ENCODE measurements at places on chromosomes 12 and 14.

GRCh38 chr14:100590726-100591452, 3.7 kb upstream of the BEGAIN start:
- no peak for DNase-seq

GRCh38 chr14:61101803-61102548, 120.9 kb downstream of the SLC38A6 start:
- DNase-seq: no peak

DNA sequence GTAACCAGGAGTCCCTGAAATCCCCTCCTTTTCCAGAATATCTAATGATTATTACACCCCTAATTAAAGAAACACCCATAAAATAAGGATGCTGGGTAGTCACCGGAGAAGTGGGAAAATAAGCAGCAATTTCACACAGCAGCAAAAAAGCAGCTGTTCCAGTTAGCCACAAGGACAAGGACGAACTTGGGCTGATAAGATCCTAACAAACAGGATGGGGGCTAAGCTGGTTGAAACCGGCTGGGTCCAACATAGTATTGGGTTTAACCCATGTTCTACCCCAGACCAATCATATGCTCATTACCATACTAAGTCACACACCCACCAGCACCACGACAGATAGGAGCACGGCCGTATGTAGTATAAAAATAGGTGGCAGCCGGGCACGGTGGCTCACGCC, 100.7 kb downstream of the RPL10L start:
- DNase-seq: no peak

DNA sequence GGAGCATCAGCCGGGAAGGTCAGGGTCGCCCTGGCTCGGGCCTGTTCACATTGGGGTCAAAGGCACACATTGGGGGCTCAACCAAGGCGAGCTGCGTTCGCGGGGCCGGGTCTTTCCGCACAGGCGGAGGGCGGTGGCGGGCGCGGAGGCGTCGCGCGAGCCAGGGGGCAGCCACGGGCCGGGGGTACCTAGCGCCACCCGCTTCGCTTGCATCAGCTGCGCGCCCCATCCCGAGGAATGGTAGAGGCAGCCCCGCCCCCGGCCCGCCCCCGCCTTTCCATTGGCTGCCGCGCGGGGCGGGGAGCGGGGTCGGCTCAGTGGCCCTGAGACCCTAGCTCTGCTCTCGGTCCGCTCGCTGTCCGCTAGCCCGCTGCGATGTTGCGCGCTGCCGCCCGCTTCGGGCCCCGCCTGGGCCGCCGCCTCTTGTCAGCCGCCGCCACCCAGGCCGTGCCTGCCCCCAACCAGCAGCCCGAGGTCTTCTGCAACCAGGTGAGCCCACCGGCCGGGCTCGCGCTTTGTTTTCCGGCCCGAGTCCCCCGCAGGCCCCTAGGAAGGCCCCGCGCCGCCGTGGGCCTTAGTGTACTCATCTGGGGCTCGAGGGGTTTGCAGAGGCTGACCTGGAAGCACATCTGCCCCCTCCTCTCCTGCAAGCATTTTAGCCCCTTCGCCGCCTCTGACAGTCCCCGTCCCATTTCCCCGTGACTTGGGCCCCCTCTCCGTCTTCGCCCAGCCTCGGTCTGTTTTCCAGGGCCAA, at the start of gene ALDH2:
TSS of gene ALDH2 (plus strand) at position 326 of the 754 bp plus-strand sequence. CDS start at position 376, 50 bp downstream.
- peak; percentile 95 for DNase-seq

- no peak for DNase-seq
Measured at GRCh38 chr12:116091579-116091978, 185.9 kb downstream of the MED13L start.

DNA sequence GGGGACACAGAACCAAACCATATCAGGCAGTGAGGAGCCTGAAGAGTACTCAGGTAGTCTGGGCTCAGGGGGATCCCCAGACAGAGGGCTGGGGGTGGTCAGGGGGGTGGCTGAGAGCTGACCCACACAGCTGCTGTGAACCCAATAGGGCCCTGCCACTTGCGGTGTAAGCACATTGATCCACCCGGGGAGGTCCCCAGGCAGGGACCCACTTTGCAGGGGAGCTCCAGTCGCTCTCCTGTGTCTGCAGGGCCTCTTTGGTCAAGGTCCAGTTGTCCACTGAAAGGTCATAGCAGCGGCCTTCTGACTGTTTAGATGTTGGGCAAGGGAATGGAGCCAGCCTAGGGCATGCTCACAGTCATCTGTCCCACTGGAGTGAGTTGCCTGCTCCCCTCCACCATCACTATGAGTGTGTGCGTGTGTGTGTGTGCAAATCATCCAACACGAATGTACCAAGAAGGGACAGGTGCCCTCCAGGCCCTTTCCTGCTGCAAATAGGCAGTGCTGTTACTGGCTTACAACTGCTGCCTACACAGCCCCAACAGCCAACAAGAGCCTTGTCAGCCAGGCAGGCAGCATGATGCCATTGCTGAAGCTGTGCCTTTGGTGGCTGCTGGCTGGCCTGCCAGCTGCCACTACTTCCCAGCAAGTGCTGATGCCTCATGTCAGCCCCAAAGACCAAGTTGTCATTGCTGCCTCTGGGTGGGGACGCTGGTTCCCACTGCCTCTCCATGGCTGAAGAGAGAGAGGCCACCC, 71.3 kb downstream of the TSPAN11 start:
- no peak for DNase-seq

GRCh38 chr12:89521364-89522223, 3.0 kb downstream of the GALNT4 start:
- no peak for DNase-seq

DNA sequence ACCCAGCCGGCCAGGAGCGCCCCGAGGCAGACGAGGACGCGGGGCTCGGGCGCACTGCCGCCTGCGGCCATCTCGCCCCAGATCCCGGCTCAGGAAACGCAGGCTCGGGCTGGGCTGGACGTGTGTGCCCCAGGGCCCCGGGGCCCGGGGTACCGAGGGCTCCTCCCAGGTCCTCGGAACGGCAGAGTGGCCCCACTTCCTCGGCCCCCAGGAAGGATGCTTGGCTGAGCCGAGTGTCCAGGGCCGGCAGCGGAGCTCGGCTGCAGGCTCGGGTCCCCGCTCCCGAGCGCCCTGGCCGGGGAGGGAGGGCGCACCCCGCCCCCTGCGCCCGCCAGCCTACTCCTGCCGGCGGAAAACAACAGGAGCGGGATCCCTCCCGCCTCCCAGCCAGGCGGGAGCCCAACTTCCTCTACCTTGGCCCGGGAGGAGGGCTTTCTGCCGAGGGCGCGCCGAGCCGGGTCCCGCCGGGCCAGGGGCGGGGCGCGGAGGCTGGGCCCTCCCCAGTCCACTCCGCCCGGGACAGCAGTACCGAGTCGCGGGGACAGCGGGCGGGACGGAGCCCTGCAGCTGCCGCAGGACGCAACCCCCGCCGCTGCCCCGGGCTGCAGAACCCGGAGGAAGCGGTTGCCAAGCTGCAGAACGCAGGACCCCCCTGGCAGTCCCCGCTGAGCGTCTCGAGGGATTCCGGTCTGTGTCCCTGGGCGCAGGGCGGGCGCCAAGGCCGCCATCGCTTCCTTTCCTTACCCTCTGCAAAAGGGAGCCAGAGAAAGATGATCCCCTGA, at the start of gene VSIG10:
TSS of gene VSIG10 (minus strand) at position 411 of the 782 bp plus-strand sequence. CDS start at position 71, 340 bp downstream.
- DNase-seq: peak; percentile 86

DNA sequence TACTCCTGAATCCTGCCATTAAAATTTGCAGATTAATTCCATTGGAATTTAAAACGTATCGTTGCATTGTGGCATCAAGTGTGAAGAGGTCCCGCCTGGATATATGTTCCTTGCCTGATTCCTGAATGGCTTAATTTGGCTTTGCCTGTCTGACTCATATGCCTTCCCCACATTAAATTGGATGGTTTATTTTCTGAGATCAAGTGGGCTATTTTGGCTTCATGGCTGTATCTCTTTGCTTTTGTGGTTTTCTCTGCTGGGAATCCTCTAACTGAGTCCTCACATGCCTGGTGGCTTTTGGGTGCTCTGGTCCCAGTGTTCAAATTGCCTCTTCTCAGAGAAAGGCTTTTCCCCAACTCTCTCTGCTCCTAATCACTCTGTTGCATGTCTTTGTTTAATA, 127.9 kb upstream of the DYRK2 start:
- DNase-seq: no peak

GRCh38 chr12:1595026-1595561, 713 bp upstream of the FBXL14 start:
- DNase-seq: no peak

- no peak for DNase-seq
Measured at GRCh38 chr14:104317492-104317805, 179.1 kb downstream of the KIF26A start.

DNA sequence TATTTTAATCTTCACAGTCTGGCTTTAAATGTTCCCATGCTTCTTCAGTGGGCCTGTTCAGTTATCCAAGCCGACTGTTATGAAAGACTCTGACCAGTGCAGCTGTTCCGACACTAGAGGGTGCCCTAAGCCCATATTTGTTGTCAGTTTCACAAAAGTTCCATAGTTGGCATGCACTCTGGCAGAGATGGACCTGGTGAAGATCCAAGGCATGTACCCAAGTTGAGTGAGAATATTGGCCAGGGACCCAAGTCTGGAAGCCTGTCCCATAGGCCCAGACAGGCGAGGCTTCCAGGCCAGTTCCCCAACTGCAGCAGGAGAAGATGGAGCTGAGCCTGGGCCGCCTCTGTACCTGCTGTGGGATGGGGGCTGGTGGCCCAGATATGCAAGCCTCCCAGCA, 27.4 kb upstream of the GUCY2C start:
- no peak for DNase-seq

- peak; percentile 75 for DNase-seq
Measured at GRCh38 chr12:24902511-24903328, 46.2 kb downstream of the BCAT1 start.

DNA sequence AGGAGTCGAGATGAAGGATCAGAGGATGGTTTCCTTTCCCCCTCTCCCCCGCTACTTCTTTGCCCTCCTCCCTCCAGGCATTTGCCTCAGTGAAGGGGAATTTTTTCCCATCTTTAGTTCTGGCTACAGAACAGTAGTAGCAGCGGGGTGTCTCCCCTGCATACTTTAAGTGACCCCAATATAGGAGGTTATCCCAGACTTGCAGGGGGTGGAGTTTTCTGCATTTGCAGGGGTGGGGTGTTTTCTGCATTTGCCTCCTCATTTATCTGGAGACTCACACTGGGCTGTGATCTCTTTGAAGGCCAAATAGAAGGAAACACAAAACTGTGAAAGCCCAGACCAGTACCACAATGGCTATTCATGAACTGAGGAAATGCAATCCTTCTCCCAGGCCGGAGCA, 19.8 kb downstream of the PTPRB start:
- no peak for DNase-seq

GRCh38 chr12:122886851-122887818, 8.8 kb downstream of the VPS37B start:
- peak; percentile 72 for DNase-seq

GRCh38 chr12:101671157-101671791, 26.2 kb upstream of the CHPT1 start:
- no peak for DNase-seq

DNA sequence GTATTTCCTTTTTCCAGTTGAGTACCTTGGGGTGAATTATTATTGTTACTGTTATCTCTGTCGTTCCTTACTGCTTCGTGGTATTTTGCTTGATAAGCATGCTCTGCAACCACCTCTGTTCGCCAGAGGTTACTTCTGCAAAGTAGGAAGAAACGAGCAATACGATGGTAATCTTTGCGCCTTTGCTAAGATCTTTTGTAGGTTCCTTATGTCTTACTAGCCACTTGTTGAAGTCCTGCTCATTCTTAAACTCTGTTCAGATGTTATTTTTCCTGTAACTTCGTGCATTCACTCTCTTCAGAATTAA, 729 bp upstream of the M6PR start:
- no peak for DNase-seq

GRCh38 chr14:105485739-105486162, 935 bp upstream of the CRIP1 start:
- peak; percentile 78 for DNase-seq

GRCh38 chr14:34098045-34098984, 147.4 kb upstream of the EGLN3 start:
- peak; percentile 55 for DNase-seq

DNA sequence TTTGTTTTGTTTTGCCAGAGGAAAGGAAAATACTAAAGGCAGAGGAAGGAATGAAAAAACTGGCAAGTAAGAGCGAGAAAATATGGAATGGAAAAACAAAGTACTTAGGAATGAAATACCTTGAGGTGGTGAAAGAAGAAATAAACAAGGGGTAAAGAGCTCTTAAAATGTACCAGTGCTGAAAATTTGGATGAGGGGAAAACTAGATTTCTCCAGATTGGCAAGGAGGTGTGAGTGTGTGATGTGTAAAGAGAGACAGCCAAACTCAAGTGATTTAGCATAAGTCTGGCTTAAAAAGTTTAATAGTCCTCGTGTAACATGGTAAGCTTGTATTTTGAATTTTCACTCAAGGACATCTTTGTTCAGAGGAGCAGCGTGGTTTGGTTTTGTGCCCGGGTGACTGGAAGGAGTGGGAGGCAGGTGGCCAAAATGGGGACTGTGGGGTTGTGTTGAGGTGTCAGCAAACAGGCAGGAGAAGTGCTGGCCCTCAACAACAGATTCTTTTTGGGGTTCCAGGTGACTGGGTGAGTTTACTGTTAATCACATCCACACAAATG, 102.7 kb downstream of the DACT1 start:
- no peak for DNase-seq

DNA sequence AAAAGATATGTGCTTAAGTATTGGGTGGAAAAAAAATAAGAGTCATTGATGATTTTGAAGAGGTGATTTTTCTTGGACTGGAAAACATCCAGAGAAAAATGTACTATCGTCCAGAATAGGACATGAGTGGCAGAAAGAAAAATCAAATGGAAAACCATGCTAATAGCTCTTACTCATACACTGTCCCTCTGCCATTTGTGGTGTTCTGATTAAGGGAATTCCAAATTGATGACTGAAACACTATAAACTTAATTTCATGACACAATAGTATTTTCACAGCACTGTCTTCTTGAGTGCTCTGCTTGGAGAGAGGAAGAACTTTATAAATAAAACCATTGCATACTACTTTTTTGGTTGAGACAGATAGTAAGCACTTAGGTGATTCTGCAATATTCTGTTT, 72.4 kb downstream of the USP15 start:
- no peak for DNase-seq

DNA sequence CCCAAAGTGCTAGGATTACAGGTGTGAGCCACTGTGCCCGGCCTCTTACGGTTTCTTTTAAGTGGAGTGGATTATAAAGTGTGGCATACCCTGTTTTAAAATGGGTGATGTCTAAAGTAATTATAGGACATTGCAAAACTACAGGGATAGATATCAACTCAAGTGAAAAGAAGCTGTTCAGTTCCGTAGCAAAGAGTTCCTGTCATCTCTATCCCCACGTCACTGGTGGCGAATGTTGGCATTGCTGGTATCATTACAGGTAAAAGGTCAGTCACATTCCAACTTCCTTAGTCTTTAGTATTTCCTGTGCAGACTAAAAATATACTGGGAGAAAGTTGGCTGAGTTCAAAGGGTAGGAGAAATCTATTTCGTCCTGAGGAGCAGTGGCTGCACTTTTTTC, 95.6 kb upstream of the SLC38A2 start:
- no peak for DNase-seq

DNA sequence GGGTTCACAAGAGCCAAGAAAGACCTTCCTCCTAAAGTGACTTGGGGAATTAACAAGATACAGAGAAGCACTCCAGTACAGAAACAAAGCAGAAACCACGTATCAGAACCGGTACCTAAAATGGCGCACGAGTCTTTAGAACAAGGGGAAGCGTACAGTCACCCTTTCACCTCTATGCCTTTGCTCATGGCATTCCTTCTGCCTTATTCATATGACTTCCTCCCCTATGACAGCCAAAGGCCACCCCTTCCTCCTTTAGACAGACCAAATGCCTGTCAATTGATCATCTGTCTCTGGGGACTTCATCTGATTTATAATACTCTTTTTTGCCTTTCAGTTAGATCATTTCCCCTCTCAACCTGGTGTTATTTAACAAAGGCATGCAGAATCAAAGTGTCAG, 89.5 kb upstream of the OSBPL8 start:
- no peak for DNase-seq

- DNase-seq: no peak
Measured at GRCh38 chr14:37539992-37540391, 55.1 kb downstream of the FOXA1 start.

Measured in ecto neural progenitor cell (in vitro differentiated cells).